MV-4-11 (cell line): ENCODE measurements at places on chromosomes 16 and 17.
A peak's percentile ranks its signal among the peaks of the same experiment; 100 is the strongest.

- DNase-seq = no peak
These were observed 3.3 kb upstream of the HBZ start for GRCh38 chr16:149024-149660.

DNA sequence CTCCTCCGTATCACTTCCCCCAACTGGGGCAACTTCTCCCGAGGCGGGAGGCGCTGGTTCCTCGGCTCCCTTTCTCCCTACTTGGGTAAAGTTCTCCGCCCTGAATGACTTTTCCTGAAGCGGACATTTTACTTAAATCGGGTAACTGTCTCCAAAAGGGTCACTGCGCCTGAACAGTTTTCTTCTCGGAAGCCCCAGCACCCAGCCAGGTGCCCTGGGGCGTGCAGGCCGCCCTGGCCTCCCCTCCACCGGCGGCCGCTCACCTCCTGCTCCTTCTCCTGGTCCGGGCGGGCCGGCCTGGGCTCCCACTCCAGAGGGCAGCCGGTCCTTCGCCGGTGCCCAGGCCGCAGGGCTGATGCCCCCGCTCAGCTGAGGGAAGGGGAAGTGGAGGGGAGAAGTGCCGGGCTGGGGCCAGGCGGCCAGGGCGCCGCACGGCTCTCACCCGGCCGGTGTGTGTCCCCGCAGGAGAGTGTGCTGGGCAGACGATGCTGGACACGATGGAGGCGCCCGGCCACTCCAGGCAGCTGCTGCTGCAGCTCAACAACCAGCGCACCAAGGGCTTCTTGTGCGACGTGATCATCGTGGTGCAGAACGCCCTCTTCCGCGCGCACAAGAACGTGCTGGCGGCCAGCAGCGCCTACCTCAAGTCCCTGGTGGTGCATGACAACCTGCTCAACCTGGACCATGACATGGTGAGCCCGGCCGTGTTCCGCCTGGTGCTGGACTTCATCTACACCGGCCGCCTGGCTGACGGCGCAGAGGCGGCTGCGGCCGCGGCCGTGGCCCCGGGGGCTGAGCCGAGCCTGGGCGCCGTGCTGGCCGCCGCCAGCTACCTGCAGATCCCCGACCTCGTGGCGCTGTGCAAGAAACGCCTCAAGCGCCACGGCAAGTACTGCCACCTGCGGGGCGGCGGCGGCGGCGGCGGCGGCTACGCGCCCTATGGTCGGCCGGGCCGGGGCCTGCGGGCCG is 1.6 kb downstream of the HIC1 start:
- DNase-seq = peak; percentile 20

DNA sequence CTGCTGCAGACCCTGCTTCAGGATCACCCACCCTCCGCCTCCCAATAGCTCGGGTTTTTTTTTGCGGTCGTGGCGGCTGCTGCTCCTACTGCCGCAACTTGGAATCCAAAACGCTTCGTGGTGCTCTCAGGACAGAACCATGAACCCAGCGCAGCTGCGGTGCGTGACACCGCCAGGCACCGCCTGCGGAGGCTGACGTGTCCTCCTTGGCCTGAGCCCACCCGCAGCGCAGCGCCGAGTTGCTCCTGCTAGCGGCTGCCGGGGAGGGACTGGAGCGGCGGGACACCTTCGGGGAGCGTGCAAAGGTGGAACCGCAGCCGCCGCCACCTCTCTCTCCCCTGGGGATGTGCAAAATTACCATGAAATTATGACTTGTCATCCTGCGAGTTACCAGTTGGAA is 1893.0 kb downstream of the TP53TG3F start:
- no peak for DNase-seq

- peak; percentile 94 for DNase-seq
These were observed 5.1 kb downstream of the CLCN7 start for GRCh38 chr16:1469693-1470201.

DNA sequence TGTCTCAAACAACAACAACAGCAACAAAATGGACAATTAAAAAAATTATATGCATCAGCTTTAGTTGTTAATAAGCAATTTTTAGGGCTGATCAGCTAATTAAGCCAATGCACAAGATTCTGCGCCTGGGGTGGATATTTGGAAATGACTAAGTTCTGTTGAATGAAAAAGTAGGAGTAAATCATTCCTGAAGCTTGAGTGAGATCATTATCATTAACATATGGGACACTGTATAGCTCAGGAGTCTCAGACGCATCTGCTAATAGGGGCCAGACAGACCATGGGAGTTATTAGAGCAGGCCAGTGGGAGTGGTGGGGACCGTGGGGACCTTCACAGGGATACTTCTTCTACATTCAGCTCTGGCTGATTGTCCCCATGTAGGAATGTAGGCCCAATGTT is 22.8 kb downstream of the IRX5 start:
- no peak for DNase-seq

DNA sequence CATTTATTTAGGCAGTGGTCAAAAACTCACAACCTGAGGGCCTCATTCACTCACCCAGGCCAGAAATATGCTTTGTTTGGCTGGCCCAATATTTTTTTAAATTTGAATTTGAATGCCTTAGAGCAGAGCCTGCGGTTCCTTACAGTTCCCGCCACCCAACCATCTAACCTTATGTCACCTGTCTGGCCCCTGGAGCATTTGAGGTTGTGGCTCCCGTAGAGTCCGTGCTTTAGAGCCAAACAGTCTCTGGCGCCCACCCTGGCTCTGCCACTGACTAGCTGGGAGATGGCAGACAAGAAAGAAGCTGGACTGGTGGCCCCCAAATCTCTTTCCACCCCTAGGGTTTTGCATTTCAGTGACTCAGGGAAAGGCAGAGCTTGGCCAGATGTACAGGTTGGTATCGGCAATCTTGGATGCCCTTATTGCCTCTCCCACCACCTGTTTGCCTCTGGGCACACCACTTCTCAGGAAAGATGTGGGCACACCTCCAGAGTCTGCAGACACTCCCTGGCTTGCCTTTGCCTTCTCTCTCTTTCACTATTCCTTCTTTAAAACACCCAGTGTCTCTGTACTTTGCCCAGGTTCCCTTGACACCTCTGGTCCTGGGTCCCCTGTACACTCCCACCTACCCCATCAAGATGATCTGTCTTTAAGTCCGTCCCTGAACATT is 1.9 kb upstream of the MAP3K14 start:
- DNase-seq = no peak

DNA sequence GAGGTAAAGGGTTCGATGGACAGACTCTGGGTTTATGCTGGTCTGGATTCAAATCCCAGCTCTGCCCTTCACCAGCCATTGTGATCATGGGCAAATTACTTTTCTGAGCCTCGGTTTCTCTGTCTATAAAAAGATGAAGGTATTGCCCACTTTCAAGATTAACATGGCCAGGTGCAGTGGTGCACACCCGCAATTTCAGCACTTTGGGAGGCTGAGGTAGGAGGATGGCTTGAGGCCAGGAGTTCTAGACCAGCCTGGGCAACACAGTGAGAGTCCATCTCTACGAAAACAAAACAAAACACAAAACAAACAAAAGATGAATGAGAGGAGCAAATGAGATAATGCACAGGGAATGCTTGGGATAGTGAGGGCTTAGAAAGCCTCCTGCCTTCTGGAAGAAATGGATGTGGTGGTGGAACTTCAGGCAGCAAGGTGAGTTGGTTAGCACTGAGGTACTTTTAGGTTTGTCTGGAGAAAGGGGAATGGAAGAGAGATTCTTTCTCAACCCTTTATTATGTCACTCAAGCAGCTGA is 8.5 kb downstream of the ADGRG3 start:
- no peak for DNase-seq

DNA sequence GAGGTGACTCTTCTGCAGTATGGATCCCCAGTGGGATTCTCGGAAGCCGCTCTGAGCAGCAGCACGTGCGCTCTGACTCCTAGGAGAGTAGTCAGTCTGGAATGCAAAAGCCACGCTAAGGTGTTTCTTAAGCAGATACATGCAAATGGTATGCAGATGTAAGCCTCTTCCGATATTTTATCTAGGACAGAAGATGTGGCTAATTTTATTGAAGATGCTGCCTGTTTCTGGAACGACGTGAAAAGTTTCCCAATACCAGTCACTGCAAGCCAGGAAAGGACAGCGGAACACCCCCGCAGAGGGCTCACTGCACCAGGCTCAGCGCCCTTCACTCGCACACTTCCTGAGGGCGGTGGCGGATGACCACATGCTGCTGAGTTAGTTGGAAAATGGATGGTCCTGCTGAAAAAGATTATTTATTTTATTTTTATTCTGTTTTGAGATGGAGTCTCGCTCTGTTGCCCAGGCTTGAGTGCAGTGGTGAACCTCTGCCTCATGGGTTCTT is 10.1 kb downstream of the FADS6 start:
- peak; percentile 46 for DNase-seq

DNA sequence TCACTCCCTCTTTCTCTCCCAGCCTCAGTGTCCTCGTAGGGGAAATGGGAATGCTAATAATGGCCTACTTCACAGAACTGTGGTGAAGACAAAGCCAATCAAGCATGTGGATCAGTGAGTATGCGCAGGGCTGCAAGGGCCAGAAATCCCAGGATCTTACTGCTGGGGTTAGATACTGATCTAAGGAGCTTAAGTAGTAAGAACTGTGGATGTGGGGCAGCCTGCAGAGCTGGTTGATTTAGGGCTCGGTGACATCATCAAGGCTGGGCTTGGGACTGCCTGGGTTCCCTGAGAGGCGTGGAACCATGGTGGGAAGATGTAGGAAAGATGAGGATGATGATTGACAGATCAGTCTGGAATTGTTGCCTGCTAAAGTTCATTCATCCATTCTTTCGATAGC is 25.6 kb downstream of the GOSR2 start:
- no peak for DNase-seq

GRCh38 chr16:1746693-1747195 is 24.6 kb downstream of the NME3 start:
- DNase-seq = no peak

GRCh38 chr17:34556931-34557330 is 22.5 kb upstream of the TMEM132E start:
- no peak for DNase-seq

GRCh38 chr17:69716556-69716955 is 302.1 kb downstream of the MAP2K6 start:
- DNase-seq = no peak

- peak; percentile 24 for DNase-seq
These were observed 39.2 kb upstream of the IRF8 start for GRCh38 chr16:85859818-85860125.

DNA sequence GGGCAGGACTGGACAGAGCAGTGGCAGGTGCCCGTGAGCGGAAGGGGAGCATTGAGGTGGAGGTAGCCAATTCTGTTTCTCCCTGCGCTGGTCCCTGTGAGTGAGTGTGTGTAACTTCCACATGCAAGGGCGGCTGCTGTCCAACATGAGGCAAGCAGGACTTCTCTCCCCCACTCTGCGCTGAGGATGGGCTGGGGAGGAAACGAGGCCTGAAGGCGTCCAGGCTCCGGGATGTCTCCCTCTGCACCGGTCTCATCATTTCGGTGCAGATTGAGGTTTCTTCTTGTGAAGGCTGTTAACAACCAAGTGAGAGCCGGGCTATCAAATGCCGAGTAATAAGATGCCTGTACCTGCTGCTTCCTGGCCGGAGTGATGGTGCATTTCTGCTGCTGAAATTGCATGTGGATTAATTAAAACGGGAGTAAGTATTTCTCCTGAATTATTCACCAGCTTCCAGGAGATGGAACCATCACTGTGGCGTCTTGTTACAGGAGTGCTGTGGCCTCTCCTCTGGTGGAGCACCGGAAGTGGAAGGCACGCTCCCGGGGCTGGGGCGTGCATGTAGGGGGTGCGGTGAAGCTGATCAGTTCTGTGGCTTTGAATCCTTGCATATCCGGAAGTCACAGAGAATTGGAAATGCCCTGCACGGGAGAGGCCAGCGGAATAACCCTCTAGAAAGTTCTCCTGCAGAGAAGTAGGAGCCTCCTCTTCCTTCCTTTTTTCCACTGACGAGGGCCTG is 41.7 kb upstream of the MGAT5B start:
- peak; percentile 28 for DNase-seq

GRCh38 chr16:72091217-72091616 is 2.2 kb downstream of the TXNL4B start:
- no peak for DNase-seq

DNA sequence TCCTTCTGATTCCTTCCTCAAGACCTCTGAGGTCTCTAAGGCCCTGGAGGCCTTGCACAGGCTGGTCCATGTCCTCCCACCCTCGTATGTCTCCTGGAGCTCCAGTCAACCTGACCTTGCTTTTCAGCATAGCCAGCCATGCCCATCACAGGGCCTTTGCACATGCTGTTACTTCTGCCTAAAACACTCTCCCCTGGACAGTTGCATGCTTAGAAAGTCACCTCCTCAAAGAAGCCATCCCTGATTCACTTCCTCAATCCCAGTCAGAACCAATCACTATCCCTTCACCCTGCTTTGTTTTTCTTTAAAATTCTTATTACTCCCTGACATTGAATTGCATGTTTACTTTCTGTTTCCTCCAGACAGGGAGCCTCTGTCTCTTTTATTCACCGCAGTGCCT is 322.1 kb upstream of the CCL2 start:
- no peak for DNase-seq

DNA sequence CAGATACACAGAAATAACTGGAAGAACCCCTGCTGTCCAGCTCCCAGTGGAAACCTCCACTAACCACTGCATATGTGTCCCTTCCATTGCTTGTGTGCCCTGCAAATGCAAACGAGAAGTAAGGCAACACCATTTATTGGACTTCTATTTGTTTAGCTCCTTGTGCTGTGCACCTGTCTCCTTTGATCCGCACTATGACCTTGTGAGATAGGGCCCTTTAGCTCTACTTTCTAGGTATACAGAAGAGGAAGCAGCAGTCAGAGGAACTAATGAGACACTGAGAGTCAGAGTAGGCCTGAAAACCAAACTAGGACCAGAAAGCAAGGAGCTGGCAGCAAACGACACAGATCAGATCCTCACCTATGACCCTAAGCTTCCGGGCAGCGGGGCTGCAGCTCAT is 22.4 kb downstream of the SOX9 start:
- DNase-seq = no peak

- peak; percentile 57 for DNase-seq
These were observed 8.0 kb downstream of the CDK5R1 start for GRCh38 chr17:32494621-32495358.

- DNase-seq = peak; percentile 56
These were observed at the start of gene RAB34 for GRCh38 chr17:28717578-28718332. Gene RAB34, minus strand, starts transcription at chr17:28717868. Its CDS starts 602 bp downstream, at chr17:28717266.

DNA sequence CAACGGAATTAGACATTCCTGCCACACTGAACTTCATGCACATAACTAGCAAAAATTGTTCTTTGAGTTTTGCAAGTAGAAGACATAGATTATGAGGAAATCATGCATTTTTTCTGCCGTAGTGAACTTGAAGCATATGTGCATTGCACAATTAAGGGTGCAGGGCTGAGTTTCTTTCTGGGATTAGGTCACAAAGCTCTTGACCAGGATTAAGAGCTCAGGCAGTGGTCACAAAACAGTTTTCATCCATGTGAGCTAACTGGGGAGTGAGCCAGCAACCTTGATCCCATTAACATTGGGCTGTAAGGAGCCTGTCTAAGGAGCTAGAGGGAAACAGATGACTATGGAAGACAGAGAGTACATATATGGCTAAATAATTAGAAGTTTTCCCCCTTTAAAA is 143.7 kb downstream of the PMP22 start:
- DNase-seq = peak; percentile 83
